Activated CD4-positive, alpha-beta T cell treated with anti-CD3 and anti-CD28 coated beads for 1 hour (primary cell): ENCODE measurements at places on chromosomes 4 and X.

- DNase-seq, result no peak
Measured at GRCh38 chr4:107809210-107809609, 15.5 kb upstream of the SGMS2 start.

DNA sequence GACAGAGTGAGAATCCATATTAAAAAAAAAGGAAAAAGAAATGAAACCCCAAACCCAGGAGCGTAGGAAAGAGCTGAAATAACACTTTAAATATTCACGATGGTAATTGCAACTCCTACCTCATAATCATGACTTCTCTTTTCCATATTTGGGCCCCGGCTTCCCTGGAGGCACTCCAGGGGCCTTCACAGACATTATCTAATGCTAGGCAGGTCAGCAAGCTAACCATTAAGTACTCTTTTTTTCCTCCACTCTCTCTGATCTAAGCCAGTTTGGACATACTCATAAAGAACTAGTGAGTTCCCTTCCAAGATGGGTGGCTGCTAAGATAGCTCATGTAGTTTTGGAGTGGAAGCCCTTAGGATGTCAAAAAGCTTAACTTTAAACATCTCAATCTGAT is 83.2 kb downstream of the SH3KBP1 start:
- no peak for DNase-seq

DNA sequence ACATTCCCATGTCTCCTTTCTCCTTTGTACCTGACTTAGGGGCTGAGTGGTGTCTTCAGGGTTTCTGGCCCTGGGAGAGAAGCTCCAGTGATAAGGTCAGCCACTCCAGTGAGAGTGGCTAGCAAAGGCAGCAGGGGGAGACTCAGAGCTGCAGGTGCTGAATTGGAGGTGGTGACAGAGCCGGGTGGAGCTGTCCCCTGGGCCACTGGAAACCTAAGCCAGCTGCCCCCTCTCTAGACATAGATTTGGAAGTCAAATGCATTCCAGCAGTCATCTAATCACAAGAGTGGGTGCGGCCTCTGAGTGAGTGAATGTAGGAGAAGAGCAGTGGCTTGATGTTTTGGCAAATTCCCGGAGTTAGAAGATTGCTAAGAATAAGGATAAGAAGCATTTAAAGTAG is 28.5 kb downstream of the TRIM2 start:
- DNase-seq, result no peak

GRCh38 chrX:150990910-150991309 is 7.8 kb downstream of the HMGB3 start:
- no peak for DNase-seq

DNA sequence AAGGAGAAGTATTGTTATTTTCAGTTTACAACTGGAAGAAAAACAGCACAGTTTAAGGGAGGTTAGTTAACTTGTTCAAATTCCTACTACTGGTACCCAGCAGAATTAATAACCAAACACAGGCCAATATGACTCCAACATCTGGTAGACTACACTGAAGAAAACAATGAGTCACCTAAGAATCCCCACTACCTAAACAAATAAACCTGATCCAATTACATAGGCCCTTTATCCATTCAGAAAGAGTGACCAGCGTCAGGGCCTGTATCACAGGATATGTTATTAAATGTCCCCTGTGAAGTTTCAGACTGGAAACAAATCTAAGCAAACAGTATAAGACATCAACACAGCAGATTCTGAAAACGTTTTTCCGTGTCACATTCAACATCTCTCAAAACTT is 492.5 kb upstream of the INTU start:
- no peak for DNase-seq

DNA sequence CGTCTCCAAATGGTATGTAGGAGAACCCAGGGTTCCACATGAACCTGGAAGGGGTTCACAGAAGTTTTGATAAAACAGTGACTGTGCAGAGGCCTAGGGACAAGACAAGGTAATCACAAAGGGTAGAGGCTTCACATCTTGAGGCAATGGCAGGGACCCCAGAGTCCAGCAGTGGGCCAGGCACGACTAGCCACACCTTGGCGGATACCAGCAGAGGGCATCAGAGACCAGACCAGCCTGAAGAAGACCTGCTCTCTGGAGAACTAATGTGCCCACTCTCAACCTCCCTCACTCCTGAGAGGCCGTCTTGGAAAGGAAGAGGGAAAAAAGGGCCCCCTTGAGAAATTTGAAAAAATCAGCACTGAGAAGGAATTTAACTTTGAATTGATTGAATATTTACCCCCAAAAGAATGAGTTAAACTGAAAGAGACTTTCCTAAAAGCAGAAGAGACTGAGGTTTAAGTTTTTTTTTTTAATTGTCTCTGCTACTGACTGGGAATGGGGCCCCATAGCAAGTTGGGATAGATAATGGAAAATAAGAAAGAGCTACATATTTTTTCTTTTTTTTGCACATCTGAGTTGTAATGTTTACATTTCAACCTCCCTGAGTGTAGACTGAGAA is 243.8 kb upstream of the JADE1 start:
- no peak for DNase-seq

- no peak for DNase-seq
Measured at GRCh38 chr4:145766273-145766672, 86.3 kb downstream of the C4orf51 start.

DNA sequence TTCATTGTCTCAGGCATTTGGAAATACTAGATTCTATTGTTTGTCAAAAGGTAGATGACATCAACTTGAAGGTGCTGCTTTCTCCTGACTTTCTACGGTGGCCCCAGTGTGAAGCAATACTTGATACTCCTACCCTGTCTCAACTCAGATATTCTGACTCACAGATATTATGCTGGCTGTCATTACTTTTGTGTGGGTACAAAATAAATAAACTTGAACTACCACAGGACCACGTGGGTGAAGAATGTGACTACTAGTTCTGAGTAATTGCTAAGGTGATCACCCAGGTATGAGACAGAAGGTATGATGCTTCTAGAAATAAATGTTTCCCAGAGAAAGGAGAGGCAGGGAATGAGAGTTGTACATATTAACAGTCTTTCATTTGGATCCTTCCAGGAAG is 275.3 kb upstream of the SPOCK3 start:
- DNase-seq, result no peak

- DNase-seq, result no peak
Measured at GRCh38 chr4:73053974-73054480, 15.5 kb downstream of the COX18 start.

DNA sequence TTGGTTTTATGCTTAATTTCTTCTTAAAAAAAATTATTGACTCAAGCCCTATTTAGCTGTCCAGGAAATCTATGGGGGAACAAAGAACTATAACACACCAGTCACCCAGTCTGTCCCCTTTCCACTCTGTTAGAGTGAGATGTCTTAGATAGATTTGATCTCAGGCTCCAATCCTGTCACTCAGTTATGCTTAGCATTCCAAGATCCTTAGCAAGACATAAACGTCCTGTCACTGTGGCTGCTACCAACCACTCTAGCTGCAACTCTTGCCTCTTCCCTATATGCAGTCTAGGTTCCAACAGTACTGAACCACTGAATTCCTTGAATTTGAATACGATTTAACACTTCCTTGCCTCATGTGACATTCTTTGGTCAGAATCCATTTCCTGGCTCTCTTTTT is 241.9 kb upstream of the NWD2 start:
- no peak for DNase-seq

DNA sequence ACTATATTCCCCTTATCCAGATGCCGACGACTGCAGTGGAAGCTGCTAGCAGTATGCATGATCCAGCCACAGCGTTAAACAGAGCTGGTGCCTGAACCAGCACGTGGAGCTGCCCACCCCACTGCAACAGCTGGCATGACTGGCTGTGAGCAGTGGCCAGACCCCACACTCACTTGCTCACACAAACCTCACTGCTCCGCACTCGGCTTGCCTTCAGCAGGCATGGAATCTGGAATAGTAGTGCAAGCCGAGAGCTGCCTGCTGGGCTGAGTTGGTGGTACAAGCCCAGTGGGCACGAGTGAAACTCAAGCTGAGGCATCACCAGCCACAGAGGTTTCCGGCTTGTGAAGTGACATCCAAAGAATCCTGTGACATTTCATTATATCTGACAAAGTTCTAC is 1197.6 kb downstream of the FAM133A start:
- no peak for DNase-seq

- peak; percentile 8 for DNase-seq
Measured at GRCh38 chrX:3743801-3744439, 30.5 kb upstream of the PRKX start.

GRCh38 chrX:129996120-129996519 is 13.7 kb downstream of the BCORL1 start:
- DNase-seq, result no peak

DNA sequence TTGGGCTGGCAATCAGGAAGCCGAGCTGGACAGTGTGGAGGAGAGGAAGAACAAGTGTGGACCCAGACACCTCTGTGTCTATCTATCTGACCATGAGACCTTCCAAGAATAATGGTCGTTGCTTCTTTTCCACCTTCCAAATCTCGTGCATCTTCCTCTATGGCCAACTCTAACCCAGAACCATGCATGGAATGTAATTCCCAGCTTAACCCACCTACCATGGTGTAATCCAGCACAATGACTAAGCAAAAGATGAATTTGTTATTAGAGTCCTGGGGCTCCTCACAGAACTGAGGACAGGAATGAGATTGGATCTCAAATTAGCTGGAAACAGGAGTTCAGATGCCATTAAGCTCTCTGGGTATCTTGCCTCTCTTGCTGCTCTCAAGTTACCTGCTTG is 17.4 kb upstream of the TMEM184C start:
- no peak for DNase-seq

- no peak for DNase-seq
Measured at GRCh38 chrX:6968231-6968630, 179.3 kb upstream of the STS start.

DNA sequence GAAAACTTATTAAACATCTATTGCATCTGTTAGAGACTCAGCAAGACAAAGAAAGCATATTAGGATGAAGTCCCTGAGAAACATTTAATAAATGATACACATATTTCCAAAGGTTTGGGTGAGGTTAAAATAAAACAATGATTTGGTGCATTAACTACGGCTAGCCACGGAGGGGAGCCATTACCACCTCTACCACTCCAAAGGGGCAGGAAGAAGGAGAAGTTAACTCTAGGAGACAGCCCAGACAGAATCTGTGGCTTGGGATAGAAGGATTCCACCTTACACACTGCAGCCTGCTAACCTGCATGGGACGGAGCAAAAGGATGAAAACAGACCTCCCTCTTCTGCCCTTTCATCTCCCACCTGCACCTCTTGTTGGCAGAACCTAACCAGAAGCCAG is 189.1 kb upstream of the C1QTNF7 start:
- DNase-seq, result no peak

GRCh38 chrX:54281676-54282075 is 76.2 kb downstream of the WNK3 start:
- DNase-seq, result no peak

- DNase-seq, result no peak
Measured at GRCh38 chr4:45946699-45947098, 177.2 kb downstream of the GABRG1 start.

GRCh38 chrX:17860811-17861488 is at the start of gene RAI2:
Gene RAI2, minus strand, starts transcription at chrX:17861298. Its CDS starts 59,288 bp downstream, at chrX:17802010.
- DNase-seq, result peak; percentile 23

DNA sequence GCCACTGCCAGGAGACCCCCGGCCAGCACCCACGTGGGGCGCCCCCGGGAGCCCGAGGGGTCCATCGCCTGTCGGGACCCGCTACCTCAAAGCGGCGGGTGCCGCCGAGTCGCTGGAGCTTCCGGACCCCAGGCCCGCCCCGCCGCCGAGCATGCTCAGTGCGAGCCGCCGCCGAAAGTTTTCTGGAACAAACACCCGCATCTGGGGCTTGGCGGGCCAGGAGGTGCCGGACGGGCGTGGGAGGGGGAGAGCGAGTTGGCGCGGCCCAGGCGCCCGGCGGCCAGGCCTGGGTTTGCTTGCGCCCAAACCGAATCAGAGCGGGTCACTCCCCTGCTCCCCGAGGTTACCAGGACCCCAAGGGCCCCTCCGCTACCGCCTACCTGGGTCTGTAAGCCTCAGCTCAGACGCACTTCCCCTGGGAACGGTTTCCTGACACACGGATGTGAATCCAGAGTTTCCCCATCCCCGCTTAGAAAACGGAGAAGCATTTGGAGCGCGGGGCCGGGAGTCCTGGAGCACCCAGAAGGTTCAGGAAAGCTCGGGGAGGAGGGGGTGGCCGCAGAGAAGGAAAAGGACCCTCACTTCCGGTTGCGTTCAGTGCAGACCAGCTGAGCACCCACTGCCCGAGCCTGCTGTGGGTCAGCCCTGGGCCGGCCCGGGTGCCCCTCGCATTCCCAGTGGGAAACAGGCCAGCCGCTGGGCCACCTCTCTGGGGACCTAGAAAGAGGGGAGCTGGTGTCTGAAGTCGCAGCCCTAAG is at the start of gene EVC2:
Gene EVC2 (minus strand): TSS at position 111 of the 758 bp plus-strand sequence. CDS start 46 bp downstream, at position 65.
- no peak for DNase-seq

DNA sequence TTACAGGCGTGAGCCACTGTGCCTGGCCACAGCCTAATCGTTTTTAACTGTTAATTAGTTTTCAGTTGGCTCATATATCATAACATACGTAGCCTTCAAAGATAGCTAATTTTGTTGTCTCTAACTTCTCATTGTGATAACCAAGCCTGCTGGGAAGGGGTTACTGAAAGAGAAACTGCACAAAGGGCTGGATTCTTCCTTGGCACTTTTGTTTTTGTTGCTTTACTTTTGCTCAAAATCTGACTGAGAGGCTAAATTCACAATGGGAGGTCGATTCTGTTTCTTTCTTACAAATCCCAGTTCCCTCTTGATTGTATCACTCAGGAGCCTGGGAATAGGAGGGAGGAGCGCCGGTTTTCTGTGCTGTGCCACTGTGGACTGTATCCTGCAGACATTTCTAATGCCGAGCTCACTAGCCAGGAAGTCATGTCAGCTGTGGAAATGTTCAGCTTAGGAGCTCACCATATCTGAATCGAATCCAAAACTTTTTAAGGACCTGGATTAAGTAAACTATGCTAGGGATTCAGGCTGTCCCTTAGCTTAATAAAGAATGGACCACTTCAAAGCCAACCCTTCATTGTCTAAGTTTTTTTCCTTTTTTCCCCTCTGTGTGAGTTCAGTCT is 120.5 kb upstream of the FAT1 start:
- DNase-seq, result no peak

GRCh38 chrX:7390441-7390840 is 242.5 kb upstream of the PUDP start:
- DNase-seq, result no peak

DNA sequence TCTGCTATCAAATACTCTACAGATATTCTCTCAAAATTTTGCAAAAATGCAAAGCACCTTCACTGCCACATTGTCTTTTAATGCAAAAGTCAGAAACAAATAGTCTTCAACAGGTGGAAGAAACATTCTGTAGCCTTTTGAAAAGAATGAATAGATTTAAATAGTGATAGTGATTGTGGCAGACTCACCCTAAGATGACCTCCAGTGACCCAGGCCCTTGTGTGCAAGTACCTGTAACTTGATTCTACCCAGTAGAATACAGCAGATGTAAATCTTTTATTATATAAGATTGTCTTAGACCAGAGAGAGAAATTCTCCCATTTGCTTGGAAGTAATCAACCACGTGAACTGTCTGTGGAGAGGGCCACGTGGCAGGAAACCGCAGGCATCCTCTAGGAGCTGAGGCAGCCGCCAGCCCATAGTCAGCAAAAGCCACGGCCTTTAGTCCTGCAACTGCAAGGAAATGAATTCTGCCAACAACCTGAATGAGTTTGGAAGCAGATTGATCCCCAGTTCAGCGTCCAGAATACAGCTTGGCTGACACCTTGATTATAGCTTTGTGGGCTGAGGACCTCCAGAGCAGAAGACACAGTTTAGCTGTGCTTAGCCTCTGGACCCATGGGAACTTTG is 272.5 kb downstream of the ARHGAP10 start:
- DNase-seq, result no peak

- DNase-seq, result no peak
Measured at GRCh38 chr4:1099684-1100335, 13.6 kb downstream of the RNF212 start.

GRCh38 chr4:12221031-12221430 is 792.3 kb upstream of the HS3ST1 start:
- no peak for DNase-seq
